NT2/D1 (cell line): ENCODE measurements at places on chromosomes 2 and 18.
A peak's percentile ranks its signal among the peaks of the same experiment; 100 is the strongest.

DNA sequence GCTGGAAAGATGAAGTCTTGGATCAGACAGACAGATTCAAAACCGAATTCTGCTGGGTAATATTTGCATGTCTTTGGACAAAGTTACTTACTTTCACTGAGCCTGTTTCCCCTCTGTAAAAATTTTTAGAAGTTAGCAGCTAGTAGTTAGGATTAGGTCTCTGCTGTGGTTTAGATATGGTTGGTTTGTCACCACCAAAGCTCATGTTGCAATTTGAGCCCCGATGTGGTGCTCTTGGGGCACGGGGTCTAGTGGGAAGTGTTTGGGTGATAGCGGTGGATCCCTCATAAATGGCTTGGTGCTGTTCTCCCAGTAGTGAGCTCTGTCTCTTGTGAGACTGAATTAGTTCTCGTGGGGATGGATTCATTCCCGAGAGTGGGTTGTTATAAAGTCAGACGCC is 38.9 kb upstream of the PNO1 start:
- no peak for DNase-seq

- DNase-seq = no peak
Measured at GRCh38 chr2:74573747-74574562, 19.4 kb downstream of the DOK1 start.

- DNase-seq = no peak
Measured at GRCh38 chr2:99977966-99978365, 164.4 kb downstream of the AFF3 start.

- DNase-seq = no peak
Measured at GRCh38 chr2:42317486-42317885, 43.5 kb downstream of the COX7A2L start.

DNA sequence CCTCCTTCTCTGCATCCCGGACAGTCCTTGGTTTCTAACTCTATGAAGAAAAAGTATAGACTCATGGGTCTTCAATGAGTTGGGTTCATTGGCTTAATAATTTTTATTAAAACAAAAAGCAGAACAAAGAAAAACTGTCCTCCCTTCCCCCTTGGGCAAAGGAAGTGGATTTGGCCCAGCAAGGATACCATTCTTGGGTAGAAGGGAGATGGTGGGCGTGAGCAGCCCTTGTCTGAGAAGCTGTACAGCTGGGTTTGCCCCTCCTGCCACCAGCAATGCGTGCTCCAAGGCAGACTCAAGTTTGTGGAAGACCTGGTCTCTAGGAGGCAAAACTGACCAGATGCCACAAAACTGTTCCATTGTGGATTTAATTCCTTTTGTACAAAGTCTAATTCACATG is 12.7 kb downstream of the PCARE start:
- no peak for DNase-seq

GRCh38 chr2:128469203-128469602 is 150.5 kb upstream of the HS6ST1 start:
- no peak for DNase-seq

DNA sequence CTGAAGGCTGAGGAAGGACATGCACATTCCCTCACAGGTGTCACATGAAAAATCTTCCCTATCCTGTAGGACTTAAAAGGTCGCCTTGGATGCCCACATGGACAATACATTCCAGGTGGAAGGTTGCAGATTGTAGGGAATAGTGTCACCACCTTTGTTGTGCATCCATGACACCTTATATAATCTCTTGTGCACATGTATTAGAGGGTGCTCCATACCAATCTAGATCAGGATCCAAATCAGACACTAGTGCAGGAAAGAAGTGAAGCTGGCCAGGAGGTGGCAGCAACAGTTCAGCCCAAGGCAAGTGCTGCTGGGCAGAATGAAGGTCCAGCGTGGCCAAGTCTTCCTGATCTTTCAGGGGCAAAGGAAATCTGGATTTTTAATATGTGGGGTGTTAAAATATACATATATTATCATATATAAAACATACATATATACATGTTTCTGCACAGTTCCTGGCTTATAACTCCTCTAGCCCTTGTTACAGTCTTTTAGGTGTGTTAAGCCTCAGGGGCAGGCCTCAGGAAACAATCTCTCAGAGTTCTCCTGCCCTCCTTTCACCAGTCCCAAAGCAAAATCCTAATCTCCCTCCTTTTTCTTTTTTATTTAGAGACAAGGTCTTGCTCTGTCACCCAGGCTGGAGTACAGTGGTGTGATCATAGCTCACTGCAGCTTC is 16.6 kb downstream of the NIF3L1 start:
- peak; percentile 51 for DNase-seq

DNA sequence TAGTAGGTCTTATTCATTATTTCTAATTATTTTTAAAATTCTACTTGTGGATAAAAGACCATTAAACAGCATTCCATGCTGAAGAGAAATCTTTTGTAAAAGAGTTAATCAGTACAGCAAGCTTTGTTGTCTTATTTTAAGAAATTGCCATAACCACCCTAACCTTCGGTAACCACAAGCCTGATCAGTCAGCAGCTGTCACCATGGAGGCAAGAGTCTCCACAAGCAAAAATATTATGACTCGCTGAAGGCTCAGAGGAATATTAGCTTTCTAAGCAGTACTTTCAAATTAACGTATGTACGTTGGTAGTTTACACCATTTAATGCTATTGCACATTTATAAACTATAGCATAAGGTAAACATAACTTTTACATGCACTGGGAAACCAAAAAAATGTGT is 650.5 kb upstream of the LINC00305 start:
- no peak for DNase-seq

GRCh38 chr2:68428126-68428525 is 39.0 kb downstream of the FBXO48 start:
- no peak for DNase-seq

- DNase-seq = no peak
Measured at GRCh38 chr18:10482985-10483949, 28.8 kb downstream of the APCDD1 start.

GRCh38 chr2:74317701-74318100 is 25.5 kb downstream of the SLC4A5 start:
- DNase-seq = no peak

GRCh38 chr18:80233899-80234298 is 13.4 kb downstream of the PARD6G start:
- no peak for DNase-seq

DNA sequence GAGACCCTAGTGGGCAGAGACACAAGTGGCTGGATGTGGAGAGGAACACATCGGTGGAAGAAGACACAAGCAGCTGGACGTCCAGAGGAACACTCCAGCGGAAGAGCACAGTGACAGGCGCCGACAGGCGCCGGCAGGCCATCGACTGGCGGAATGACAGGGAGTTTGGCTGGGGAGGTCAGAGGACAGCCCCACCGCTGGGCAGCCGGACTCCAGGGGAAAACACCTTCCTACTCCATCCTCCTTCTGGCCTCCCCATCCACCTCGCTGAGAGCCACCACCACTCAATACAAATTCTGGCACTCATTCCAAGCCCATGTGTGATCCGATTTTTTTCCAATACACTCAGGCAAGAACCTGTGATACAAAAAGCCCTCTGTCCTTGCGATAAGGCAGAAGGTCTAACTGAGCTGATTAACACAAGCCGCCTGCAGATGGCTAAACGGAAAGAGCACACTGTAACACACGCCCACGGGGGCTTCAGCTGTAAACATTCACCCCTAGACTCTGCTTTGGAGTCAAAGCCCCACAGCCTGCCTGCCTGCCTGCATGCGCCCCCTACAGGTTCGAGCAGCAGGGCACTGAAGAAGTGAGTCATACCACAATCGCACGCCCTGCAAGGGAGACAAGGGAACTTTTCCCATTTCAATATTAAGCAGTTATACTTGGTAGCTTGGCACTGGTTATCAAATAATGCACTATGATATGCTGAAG is 50.2 kb upstream of the LRP1B start:
- DNase-seq = peak; percentile 46

- DNase-seq = no peak
Measured at GRCh38 chr2:163778045-163778781, 42.4 kb upstream of the FIGN start.

GRCh38 chr2:80322311-80322920 is 17.9 kb upstream of the LRRTM1 start:
- DNase-seq = no peak

GRCh38 chr2:85244828-85245227 is 83.0 kb downstream of the TGOLN2 start:
- DNase-seq = no peak

GRCh38 chr2:114219456-114219855 is 223.0 kb upstream of the DPP10 start:
- no peak for DNase-seq

DNA sequence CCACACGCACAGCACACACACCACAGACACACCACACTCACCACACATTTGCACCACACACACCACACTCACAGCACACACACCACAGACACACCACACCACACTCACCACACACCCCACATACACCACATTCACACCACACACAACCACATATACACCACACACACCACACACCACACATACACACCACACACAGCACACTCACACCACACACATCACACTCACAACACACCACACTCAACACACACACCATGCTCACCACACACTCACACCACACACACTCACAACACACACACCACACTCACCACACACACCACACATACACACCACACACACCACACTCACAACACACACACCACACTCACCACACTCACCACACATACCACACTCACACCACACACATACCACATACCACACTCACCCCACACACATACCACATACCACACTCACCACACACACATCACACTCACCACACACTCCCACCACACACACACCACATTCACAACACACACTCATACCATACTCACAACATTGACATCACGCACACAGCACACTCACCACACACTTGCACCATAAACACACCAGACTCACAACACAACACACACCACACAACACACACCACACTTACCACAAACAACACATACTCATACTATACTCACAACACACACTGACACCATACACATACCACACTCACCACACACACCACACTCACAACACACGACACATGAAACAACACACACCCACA is 60.0 kb downstream of the SDC1 start:
- DNase-seq = no peak

DNA sequence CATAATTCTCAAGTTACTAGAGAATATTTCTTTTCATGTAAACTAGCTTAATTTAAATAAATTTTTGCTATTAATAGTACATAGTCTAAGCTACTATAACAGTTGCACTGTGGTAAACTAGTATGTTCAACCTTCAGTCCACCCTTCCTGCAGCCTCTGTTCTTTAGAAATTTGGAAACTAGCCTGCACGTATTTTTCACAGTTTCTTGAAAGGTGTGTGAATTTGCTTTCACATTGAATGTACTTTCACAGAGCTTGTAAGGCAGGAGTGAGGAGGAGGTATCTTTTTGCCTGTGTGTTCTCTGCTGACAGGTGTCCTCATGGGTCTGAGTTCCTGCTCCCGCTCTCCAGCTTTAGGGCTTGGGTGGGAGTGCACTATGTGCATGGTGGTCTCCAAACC is 117.5 kb downstream of the ATP9B start:
- DNase-seq = no peak

DNA sequence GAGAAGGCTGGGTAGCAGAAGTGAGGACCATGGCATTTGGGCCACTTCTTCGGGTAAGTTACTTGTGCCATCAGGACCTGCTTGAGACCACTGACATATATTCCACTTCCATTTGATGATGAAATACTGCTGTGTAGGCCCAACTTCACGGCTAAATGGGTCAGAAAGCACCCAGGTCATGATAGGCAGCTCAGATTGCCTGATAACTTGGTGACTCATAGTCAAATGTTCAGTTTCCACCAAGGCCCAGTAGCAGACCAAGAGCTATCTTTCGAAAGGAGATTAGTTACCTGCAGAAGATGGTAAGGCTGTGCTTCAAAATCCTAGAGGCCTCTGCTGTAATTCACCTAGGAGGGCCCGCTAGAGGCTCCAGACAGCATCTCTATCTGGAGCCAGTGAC is 31.8 kb upstream of the MEX3C start:
- DNase-seq = no peak

GRCh38 chr2:106053116-106053515 is 141.0 kb downstream of the UXS1 start:
- DNase-seq = no peak

GRCh38 chr2:36355890-36356297 is 316 bp downstream of the CRIM1 start:
- no peak for DNase-seq

DNA sequence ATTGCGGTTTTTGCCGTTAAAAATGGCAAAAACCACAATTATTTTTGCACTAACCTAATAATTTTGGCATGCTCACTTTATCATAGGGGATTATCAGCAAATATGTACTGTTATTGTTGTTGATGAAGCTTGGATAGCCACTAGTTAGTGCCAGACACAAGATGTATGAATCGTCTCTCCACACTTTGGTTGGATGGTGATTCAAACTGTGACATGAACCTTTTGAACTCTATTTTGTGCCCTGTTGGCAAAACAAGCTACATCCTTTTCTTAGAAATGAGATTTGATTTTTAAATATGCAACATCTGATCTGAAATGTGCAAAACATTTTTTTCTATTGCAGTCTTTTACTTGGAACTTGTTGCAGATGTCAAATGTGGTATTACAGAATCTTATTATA is 48.8 kb upstream of the DTNB start:
- no peak for DNase-seq

DNA sequence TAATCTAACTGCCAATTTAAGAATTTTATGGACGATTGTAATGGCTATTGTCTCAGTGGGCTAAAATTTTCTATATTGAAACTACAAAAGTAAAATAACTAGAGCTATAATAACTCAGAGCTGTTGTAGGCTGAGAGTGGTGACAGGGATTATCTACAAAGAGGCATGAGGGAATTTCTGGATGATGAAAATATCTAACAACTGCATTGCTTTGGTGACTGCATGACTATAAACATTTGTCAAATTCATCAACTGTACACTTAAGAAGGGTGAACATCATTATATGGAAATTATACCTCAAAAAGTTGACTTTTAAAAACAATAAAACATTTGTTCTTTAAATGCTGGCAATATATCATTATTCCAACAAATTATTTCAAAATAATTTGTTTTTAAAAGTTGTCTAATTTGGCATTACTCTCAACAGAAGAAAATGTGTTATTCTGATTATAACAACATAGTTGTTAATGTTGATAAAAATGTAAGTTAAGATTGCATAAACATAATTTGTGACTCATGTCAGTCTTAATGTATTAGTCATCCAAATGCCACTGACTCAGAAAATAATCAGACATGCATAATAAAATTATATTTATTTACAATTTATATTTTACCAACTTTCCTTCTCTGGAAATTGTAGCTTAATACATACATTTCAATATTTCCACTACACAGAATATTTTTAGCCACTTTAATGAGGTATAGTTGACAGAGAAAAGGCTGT is 865.1 kb upstream of the VRK2 start:
- no peak for DNase-seq

GRCh38 chr2:216792222-216793021 is 67.4 kb downstream of the TNP1 start:
- DNase-seq = no peak
